ENCODE measurements at places on chromosomes 7 and 10.
A peak's percentile ranks its signal among the peaks of the same experiment; 100 is the strongest.

GRCh38 chr7:137626469-137627067 is 220.2 kb downstream of the DGKI start:
- DNase-seq = peak; percentile 17

DNA sequence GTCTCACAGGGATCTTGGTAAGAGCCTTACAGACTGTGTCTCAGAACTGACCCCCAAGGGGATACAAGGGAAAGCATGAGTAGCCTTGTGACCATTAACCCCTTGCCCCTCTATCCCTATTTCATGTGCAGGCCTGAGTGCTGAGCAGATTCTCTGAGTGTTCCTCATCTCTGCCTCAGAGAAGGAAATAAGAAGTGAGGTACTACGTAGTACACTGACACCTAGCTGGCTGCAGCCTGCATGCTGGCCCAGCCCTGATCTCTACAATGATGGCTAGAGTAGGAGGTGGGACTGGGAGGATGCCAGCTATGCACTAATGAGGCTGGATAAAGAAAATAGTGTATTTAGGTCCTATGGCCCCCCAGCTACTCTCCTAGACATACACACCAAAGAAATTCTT is 174.9 kb upstream of the HPS1 start:
- no peak for DNase-seq

- DNase-seq = no peak
Measured at GRCh38 chr10:14259696-14260566, 70.8 kb downstream of the FRMD4A start.

GRCh38 chr7:101155303-101155702 is 1.0 kb downstream of the AP1S1 start:
- no peak for DNase-seq

DNA sequence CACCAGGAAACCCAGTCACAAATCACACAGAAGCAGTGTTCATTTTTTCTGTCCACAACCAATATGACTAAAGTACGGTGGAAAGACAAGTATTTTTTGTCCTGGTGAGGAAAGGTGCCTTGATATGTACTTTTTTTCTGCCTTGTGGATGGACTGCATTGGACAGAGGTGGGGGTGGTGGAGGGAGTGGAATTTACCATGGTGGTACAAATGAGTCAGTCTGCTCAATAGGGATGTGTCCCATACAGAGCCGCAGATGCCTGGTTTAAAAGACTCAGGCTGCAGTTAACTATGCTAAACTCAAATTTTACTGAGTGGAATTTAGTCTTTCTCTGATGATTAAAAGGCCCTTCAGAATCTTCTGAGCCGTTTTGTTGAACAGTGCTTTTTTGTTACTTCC is 674.5 kb upstream of the GALNT17 start:
- DNase-seq = no peak

GRCh38 chr7:33590916-33591315 is 314.4 kb upstream of the BMPER start:
- DNase-seq = no peak

DNA sequence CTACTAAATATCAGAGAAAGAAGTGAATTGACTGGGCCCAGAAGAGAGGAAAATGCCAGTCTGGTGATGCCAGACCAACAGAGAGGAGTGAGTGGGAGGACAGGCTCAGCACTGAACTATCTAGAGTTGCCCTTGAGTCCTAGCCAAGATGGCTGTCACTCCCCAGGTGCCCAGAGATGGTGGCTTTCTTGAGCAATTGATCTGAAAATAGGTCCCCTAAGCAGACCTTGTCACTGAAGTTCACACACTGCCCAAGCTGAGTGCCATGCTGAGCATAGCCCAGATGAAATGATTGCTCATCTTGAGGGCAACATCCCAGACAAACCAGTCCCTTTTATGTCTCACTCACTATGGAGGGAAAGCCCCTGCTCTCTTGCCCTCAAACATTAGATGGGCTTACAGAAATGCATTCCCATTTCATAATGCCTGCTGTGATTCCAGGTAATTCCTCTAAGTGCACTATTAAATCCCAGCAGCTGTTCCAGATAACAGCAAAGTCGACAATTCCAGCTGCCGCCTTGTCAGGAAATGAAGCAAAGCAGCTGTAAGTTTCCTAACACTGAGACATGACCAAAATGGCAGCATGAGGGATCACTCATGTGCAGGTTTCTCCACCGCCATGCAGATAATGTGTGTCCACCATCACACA is 329.4 kb downstream of the KCNMA1 start:
- DNase-seq = no peak
